ENCODE measurements at places on chromosomes 11 and 22.

DNA sequence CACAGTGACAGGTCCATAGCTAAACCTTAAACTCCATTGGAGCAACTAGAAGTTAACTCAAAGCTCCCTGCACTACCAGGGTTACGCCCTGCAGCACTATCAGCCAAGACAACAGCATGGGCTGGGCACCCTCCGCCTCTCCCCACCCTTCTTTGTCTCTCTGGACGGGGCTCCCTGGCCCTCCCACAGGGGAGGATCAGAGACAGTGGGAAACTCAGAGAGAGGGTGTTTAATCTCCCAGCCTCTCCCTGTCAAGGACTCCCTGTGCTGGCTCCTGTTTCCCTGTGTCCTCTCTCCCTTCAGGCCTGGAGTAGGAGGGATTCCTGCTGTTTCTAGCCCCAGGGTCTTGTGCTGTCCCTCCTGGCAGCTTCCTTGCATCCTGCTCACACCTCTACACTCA lies 56.9 kb upstream of the CSNK2A3 start:
- peak; percentile 76 for DNase-seq

DNA sequence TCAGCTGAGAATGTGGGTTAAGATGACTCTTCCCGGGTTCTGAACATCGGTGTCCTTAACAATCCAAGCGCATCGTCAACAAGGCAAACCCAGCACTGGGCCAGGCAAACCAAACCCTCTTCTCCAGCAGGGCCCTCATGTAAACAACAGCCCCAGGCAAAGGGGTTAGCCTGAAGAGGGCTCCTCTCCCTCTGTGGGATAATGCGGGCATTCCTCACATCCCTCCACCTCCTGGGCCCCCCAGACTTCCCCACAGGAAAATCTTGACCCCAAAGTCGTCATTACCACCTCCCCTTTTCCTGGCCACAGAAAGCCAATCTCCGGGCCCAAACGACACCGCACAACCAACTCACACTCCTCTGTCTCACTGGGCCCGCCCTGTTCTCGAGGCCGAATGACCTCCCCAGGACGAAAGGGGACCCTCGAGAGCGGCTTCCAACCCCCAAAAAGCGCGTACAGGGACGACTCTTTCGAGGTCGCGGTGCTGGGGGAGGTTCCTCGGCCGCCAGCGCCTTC lies 566 bp downstream of the DDB1 start:
- no peak for DNase-seq

DNA sequence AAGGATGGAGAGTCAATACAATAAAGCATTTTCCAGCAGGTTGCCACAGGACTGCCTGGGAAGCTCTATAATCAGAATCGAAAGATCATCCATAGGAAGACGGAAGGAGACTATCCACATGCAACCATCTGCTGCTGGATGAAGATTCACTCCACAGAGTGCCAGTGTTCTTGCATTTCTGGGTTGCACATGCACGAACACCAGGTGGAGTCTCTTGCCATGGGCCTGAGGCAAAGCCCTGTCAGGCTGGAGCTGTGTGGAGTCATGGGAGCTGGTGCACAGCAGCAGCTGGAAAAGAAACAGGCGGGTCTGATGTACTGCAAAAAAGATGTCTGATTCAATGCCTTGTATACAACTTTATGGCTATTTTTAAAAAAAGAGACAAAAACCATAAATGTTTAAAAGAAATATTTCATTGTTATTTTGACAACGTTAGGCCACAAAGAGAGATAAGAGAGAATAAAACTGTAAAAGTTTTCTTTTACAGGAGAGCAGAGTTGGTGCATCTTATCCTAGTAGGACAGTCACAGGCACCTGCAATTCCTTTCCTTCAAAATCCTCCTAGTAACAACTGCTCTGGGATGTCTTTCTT lies 12.9 kb upstream of the FAT3 start:
- no peak for DNase-seq

- no peak for DNase-seq
Measured at GRCh38 chr11:3101921-3102640, 44.9 kb upstream of the CARS1 start.

GRCh38 chr22:45682064-45682463 lies 10.4 kb downstream of the ATXN10 start:
- no peak for DNase-seq

DNA sequence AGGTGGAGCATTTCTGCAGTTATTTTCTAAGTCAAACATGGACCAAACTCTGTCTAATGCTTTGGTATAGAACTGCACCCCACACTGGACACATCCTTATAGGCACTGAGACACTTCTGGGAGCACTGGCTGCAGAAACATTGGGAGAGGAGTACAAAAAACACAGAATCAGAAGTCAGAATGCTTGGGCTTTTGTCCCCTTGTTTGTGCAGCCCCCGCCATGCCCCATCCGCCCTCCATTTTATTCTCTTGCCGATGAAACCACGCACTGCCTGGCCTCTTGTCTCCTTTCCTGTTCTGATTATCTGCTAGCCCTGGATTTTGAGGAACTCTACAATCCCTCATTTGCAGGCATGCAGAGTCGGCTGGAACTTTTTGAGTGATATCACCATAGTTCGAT lies 1201.2 kb downstream of the TBC1D22A start:
- no peak for DNase-seq

DNA sequence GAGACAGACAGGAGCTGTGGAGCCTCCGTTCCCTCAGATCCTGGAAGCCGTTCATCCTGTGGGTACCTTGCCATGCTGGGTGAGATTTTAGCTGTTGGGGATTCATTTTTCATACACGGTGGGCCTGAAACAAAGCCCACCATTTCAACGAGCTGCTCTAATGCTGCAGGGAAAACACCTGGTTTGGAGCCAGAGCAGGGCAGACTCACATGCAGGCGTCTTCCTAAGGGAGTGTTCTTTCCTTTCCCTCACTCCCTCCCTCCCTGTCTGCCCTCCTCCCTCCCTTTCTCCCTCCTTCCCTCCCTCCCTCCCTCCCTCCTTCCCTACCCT lies 52.5 kb downstream of the CD6 start:
- DNase-seq: no peak

DNA sequence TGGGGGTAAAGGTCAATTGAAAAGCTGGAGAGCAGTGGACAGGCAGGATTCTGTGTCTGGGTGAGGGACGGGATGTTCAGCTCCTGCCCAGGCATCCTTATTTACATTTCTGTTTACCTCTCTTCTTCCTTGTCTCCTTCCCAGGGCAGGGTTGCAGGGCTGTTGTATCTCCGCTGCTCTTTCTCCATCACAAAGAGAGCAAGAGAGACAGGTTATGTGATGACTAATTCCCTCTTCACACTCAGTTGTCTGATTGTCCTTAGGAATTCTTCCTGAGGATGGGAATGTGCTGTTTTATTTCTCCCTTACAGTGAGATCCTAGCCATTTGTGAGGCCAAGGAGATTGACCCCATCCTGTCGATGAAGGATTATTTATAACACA lies 104.9 kb downstream of the VPREB1 start:
- DNase-seq: no peak

GRCh38 chr22:24023204-24023789 lies 12.2 kb downstream of the CABIN1 start:
- DNase-seq: no peak

DNA sequence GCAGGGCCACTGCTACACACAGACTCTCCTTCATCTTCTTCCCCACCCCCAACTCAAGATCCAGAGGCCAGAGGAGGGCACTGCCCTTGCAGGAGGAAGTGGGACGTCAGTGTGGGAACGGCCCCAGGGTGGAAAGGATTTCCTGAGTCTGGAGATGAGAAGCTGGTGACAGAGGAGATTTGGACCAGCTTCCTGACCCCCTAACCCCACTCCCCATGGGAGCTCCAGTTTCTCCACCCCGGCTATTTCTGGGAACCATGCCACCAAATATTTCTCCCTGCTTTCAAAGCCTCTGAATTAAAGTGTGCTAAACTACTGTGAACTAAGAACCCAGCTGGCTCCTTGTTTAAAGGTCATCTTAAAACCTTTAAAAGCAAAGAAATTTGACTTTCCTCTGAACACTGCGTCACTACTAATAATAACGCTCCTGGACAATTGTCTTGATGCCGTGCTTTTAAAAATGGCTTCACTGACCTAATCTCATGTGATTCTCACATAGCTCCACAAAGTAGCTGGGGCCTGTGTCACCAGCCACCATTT lies 46.6 kb downstream of the CWC15 start:
- DNase-seq: no peak

DNA sequence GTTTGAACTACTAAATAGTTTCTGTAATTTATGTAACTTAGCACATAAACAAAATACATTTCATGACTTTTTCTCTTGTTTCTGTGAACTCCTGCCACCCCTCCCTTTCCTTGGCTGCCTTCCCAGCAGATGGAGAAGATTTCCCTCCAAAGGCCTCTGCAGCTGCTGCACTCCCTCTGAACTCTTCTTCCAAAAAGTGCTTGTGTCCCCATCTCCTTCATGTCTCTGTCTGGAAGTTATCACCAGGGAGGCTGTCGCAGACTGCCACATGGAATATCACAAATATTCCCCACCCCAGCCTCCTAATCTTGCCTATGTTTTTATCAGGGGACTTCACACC lies 1068.3 kb downstream of the OPCML start:
- no peak for DNase-seq

GRCh38 chr11:553083-553987 lies 7.2 kb downstream of the LMNTD2 start:
- no peak for DNase-seq

DNA sequence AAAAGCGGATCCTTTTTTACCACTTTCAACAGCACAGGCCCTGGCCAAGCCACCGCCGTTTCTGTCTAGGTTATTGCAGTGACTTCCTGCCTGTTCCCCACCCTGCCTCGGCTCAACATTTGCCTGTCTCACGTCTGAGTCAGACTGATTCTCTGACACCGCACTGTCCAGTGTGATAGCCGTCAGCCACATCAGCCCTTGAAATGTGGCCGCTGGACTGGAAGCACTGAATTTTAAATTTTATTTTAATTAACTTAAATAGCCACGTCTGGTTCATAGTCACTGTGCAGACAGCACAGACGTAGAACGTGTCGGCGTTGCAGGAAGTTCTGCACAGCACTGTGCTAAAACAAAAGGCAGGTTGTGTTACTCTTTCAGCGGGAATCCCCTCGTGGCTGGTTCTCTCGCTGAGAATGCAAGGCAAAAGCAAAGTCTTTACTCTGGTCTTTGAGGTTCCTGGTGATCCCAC lies 56.3 kb upstream of the ADSL start:
- DNase-seq: no peak

- no peak for DNase-seq
Measured at GRCh38 chr11:64742087-64742888, 1.7 kb downstream of the RASGRP2 start.

DNA sequence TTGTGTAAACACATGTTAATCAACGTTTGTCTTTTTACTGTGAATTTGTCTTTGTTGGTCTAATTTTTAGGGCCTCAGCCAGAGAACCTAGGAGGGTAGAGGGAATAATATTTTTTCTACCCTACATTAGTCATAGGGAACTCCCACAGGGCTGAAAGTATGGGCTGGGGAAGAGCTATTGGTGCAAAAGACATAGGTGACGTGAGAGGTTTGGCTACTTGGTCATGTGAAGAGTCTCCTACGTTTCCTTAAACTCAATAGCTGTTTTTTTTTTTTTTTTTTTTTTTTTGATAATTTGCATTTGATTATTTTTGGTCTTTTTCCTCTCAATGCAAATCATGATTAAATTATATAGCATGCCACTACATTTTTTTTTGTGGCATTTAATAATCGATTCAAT lies 15.9 kb upstream of the MMP7 start:
- no peak for DNase-seq

Data from DMS79 (cell line).